ENCODE measurements at places on chromosomes 4 and X.

GRCh38 chr4:6196871-6197270 lies 3.5 kb downstream of the JAKMIP1 start:
- DNase-seq: no peak

DNA sequence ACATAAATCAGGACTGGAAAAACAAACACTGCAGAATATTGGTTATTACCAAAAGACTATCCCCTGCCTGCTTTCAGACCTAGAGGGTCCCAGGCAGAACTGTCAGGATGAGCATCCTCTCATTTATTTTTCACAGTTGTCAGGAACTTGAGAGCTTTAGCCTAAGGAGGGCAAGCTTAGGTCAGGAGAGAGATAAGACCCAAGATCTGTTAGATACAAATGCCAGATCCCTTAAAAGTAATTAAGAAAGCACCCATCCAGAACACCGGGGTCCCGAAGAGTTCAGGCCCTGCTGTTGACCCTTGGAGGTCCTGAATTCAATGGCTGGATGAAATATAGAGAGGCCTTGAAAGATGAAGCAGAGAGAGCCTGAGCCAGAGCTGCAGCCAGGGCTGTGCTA lies 5.9 kb upstream of the MAGEB3 start:
- no peak for DNase-seq

- peak; percentile 27 for DNase-seq
Measured at GRCh38 chrX:46686003-46686645, 72.8 kb downstream of the SLC9A7 start.

GRCh38 chr4:15314974-15315373 lies 112.9 kb upstream of the C1QTNF7 start:
- no peak for DNase-seq

- no peak for DNase-seq
Measured at GRCh38 chr4:6668391-6668790, 25.3 kb upstream of the S100P start.

DNA sequence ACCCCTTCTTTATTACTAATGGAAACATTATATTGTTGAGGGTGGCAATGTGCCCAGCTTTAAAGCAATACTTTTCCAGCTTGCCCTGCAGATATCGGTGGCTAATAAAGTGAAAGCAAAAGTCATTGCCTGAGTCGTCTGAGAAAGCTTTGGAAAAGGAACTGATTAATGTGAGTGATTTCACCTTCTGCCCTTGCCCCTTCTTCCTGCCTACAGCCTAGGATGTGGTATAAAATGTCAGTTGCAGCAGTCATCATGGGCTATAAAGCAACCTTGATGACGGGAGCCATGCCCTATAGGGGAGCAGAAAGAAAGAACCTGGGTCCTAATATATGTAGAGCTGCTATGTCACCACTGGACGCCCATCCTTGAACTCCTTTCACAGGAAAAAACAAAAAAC lies 132.4 kb upstream of the USP9X start:
- no peak for DNase-seq

- no peak for DNase-seq
Measured at GRCh38 chr4:64718091-64718490, 308.8 kb upstream of the TECRL start.

- DNase-seq: no peak
Measured at GRCh38 chr4:85512446-85513205, 37.7 kb downstream of the ARHGAP24 start.

GRCh38 chr4:139689093-139689722 lies 23.6 kb downstream of the MGST2 start:
- no peak for DNase-seq

- no peak for DNase-seq
Measured at GRCh38 chr4:152673489-152673888, 6.3 kb downstream of the TMEM154 start.

DNA sequence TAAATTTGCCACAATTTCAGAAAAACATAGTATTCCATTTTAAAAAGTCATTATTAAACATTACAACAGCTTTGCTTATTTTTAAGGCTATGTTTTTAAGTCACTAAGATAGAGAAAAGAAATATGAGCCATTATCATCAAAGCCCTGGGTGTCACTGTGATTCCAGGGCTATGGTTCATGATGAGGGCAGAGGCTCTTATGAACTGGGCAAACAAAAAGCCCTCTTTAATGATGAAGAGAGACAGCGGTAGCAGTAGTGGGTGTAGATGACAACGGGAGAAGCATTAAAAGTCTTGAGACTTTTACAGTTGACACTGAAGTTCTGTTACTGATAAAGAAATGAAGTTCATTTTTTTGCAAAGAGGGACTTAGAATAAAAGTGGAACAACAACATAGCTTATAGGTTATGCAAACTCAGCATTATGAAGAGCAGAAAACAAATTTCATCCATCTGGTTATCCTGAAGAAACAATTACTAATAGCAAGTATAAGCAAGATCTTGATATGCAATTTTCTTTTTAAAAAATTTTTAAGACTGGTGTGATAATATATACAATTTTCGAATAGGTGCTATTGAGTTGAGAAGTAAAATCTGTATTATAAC lies 202.7 kb upstream of the ETNPPL start:
- DNase-seq: no peak

DNA sequence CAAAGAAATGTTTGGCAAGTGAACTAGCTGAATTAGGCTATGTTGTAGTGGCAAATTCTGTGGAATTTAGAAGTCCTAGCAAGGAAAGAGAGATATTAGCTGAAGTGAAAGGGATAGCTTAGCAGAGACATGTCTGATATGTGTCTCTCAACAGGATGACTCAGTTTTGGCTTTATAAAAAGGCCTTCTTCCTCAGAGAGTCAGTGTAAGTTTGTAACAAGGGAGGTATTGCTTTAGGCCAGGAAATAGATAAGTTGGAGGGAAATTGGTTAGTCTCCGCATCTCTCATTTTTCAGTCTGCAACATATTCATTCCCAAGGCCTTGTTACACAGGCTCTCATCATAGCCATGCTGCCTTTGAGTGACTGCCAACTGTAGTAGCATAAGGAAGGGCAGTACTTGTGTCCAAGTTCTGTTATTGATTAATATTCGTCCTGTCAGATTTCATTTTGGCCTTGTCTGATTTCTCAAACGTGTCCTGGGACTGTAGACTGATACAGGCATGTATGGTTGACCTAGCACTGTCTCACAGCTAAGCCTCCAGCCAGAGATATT lies 4.0 kb downstream of the TMEM164 start:
- no peak for DNase-seq

GRCh38 chr4:19913650-19914049 lies 338.1 kb upstream of the SLIT2 start:
- no peak for DNase-seq

GRCh38 chrX:8629871-8630270 lies 102.1 kb downstream of the ANOS1 start:
- no peak for DNase-seq

GRCh38 chr4:77145842-77146185 lies 11.2 kb upstream of the CCNG2 start:
- no peak for DNase-seq

DNA sequence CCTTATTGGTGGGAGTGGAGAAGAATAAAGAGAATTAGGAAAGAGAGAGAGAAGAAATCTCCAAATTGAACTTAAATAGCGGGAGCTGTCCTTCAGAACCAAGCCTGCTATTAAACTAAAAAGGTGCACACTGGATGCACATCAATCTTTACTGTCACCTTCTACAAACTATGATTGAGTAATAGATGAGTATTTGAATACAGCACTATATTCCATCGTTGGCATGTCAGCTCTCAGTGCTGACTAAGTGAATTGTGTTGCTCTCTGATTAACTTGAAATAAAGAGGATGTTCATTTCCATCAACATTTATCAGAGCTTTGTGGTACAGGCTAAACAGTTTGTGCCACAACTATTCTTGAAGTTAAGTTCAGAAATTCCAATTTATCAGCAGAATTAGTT lies 143.7 kb upstream of the PABPC4L start:
- DNase-seq: no peak

GRCh38 chr4:40289366-40290188 lies 45.6 kb upstream of the CHRNA9 start:
- no peak for DNase-seq

DNA sequence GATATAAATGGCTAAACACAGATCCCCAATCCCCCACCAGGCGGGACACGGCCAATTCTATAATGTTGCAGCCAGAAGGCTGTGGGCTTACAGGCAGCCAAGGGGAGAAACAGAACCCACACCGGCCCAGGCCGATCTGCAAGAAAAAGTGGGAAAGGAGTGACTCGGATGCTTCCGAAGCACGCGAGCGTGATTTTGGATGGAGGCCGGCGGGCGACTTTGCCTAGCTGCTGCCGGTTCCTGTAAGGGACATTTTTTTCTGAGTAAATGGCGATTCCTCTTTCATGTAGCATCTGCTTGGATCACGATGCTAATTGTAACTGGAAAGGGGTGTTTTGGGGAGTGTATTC lies 470.2 kb downstream of the PCDH19 start:
- no peak for DNase-seq

DNA sequence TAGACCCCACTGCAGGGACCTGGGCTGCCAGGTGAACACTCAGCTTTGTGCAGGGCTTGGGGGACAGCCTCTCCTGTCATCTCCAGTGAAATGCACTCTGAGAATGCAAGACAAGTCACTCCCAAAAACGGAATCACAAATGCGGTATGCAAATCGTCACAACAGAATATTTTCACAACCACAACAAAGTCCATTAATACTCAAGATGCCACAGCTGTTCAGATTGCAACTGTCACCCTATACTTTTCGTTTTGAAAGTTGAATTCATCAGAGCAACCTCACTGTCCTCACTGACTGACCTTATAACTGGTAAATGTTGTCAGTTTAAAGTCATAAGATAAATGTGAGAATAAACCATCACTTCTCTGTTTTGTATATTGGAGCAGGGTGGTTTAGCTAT lies 16.6 kb downstream of the JAKMIP1 start:
- no peak for DNase-seq

GRCh38 chr4:141391771-141392170 lies 171.1 kb downstream of the ZNF330 start:
- no peak for DNase-seq

GRCh38 chrX:148917441-148917840 lies 417.0 kb downstream of the AFF2 start:
- no peak for DNase-seq

DNA sequence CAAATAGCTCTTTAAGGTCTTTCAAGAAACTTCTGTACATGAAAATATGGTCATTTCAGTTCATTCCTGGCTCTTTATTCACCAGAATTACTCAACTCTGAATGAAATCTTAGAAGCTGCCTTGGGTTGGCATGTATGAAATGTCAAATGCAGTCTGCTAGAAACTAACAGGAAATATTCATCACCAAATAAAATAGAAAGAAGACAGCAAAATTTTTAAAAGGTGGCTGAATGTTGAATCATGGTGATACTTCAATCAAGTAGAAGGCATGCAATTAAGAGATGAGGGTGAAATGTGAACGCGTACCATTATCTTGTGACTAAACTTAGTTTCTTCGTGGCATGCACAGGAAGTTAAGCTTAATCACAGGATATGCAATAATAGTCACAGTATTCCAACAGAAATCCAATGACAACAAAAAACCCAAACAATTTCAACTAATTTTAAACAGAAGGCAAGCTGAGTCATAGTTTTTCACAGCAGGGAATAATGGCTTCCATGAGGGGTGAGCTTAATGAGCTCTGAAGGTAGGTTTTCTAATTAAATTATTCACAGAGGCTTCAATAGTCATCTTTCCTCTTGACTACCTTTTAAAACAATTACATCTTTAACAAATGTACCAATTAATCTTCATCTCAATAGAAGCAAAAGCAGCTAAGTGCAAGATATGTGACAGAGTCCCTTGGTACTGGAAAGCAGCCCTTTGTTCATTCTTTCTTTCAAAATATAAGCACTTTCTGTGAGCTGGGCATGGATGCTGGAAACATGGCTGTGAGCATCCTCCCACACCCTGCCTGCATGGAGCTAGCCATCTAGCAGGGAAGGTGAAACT lies 44.5 kb downstream of the SCFD2 start:
- no peak for DNase-seq

- no peak for DNase-seq
Measured at GRCh38 chr4:15444879-15445547, 17.2 kb downstream of the C1QTNF7 start.

DNA sequence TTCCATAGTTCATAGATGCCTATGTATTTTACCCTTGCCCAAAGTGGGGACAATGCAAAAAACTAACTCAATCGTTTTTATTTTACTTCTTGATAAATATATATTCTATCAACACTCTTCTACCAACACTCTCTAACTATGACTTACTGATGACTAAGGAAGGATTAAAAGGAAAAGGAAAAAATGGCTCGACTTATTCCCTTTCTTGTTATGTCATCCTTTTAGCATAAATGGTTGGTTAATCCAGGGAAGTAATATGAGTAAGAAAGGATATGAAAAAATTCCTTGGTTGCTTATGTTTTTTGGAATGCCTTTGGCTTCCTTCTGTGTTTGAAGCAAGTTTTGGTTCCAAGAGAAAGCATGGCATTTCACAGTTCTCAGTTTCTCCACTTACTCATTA lies 1087.1 kb downstream of the C4orf33 start:
- no peak for DNase-seq

DNA sequence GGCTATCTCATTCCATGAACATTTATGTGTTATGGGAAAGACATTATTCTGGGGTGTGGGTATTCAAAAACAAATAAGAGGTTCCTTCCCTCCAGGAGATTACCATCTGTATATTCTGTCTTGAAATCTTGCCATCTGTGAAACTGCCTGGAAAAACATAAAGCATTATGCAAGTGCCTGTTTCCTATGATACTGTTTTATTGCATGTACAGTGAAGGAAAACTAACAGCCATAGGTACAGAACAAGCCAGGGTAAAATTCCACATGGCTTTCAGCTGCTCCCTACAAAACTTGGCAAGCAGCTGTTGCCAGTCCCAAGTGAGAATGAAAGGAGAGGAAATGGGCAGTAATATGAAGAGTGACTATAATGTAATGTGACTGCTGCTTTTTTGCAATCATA lies 136.0 kb downstream of the GUCY2F start:
- no peak for DNase-seq

GRCh38 chr4:86938771-86939520 lies 4.1 kb downstream of the AFF1 start:
- no peak for DNase-seq

DNA sequence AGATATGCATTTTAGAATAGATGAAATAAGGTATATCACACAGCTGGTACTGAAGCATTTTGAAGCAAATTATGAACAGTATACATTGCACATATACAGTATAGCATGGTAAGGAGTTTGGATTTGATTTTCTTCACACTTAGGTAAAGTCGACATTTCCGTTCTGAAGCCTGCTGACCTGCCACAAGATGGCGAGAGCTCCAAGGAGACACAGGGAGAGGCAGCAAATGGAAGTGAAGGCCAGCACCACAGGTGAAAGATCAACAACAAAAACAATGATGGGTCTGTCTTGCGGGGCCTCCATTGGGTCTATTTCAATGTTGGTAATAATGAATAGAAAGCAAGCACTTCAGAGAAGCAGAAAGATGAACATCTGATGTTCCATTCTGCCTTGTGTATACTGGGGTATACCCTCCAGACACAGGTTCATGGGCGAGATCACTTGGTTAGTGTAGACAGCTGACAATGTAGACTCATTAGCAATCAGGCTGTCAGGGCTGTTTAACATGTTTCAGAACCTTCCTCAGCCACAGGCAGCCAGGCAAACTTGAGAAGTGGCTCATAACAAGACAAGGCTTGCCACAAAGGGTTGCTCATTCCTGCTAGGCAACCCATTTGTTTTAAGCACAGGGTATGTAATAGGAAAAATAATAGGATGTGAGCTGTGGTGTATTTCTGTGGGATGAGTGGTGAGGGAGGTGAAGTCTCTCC lies 21.4 kb upstream of the NOX1 start:
- no peak for DNase-seq

All from activated CD4-positive, alpha-beta T cell treated with anti-CD3 and anti-CD28 coated beads, Interleukin-2, amount 50 U/mL, for 4 hours (primary cell).